Body of pancreas (tissue), 4 donors: ENCODE measurements at places on chromosomes 5 and 9. TPM values are rescaled to one million over a fixed set of nuclear protein-coding genes. Genes with fewer than 3 reads are reported as not detected.

DNA sequence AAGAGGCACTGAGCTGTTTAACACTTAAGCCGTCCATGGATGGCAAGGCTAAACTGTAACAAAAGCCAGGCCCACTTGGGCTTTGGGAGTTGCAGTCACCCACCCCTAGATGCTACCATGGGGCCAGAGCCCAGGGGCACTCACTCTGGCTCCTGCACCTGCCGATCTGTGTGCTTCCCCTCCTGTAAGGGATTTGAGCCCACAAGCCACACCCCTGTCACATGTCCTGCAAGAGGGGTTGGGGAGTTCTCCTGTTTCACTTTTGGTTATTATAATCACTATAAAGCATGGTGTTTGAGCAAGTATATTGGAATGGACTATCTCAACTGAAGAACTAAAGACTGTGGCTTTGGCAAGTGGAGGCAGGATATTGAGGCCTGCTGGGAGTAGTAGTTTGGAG is 14.0 kb upstream of the GPR151 start:
- H3K27me3 ChIP-seq = no peaks in the 10 kb centered on the region
- H3K4me3 ChIP-seq = no peak overlapping the region
- DNase-seq = no peak
- no peaks in the 10 kb centered on the region for H3K36me3 ChIP-seq

Gene ADRA1B
- 0.26 TPM for total RNA-seq

GRCh38 chr5:3100921-3101551 is 349.6 kb upstream of the IRX2 start:
- no peaks in the 10 kb centered on the region for H3K36me3 ChIP-seq
- H3K27me3 ChIP-seq = no peaks in the 10 kb centered on the region
- H3K27ac ChIP-seq = no peak overlapping the region
- DNase-seq = no peak
- no peaks in the 10 kb centered on the region for H3K4me1 ChIP-seq

Gene SPINK1
- total RNA-seq = 3,901 TPM

DNA sequence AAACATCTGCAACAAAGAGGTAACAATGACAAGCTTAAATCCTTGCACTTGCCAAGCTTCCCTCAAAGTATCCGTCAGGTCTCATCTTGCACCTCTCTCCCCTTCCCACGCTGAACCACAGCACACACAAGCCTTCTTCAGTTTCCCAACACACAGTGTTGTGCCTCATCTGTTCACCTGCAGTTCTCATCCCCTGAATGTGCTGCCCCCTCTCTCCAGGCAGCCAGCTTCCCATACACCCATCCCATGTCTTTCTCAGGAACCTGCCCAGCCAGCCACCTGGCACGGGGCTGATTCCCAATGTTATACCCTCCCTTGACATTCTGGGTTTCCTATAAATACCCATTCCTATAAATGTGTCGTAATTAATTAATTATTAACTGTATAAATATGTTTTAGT is 314.8 kb downstream of the PRELID2 start:
- H3K4me3 ChIP-seq = no peak overlapping the region
- no peaks in the 10 kb centered on the region for H3K27me3 ChIP-seq
- no peaks in the 10 kb centered on the region for H3K36me3 ChIP-seq
- H3K27ac ChIP-seq = no peak overlapping the region
- no peak for DNase-seq

- H3K36me3 ChIP-seq = no peaks in the 10 kb centered on the region
- peak; percentile 56 for DNase-seq
- peak overlapping the region; percentile 81 for H3K27ac ChIP-seq
- no peak overlapping the region for H3K4me3 ChIP-seq
- no peaks in the 10 kb centered on the region for H3K27me3 ChIP-seq
Measured at GRCh38 chr5:151096001-151096373, 15.2 kb upstream of the TNIP1 start.

DNA sequence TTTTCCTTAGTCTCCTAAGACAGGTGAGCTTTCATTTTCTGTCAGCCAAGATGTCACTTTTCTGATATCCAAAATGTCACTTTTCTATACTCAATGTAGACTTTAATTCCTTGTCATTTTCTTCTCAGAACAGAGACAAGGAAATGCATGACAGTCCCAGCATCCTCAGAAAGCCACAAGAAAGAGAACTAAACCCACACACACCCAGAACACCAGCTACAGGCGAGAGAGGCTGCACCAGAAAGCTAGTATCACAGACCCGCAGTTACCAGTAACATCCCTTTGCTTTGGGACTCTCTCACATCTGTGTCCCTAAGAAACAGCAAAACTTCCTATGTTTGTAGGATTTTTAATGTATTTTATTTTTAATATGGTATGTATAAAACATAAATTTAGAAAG is 17.1 kb downstream of the TRMO start:
- no peak overlapping the region for H3K4me3 ChIP-seq
- no peak for DNase-seq
- peaks cover 9% of the 10 kb centered on the region for H3K36me3 ChIP-seq
- no peak overlapping the region for H3K27ac ChIP-seq

DNA sequence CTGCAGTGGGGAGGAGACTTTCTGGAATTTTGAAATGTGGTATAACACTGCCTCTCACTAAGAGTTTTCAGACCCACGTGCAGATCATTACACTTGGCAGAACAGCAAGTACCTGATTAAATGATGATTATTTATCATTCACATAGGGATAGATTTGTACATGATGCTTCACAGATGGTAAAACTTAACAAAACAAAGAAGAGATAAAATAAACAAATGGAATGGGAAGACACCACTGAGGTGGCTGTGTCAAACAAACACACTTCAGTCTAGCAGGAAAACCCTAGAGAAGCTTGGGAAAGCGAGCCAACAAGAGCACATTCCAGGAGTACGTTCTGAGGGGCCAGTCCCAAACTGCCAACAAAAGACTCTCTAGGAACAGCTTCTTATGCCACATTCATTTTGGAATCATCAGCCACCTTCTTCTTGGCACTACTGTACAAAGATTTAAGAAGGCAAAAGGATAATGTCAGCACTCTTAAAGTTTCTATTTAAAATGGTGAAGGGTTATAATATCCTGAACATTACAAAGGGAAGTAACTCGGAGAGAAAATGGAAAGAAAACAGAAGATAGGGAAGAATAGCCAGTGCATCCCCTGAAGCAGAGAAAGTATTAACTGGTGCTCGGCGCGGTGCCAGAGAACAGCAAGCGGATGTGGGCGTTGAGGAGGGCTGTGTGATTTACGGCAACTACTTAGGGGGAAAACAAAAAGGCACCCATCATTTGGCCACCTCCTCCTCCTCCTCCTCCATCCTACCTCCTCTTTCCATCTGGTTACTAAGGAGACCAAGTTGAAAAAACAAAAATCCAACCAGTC is 1.6 kb downstream of the MED27 start:
- H3K27me3 ChIP-seq = no peaks in the 10 kb centered on the region
- no peak overlapping the region for H3K27ac ChIP-seq
- H3K36me3 ChIP-seq = no peaks in the 10 kb centered on the region
- peaks cover 14% of the 10 kb centered on the region for H3K4me1 ChIP-seq

Gene RFESD
- 9.3 TPM for total RNA-seq

Gene FAM169A
- total RNA-seq = 2.0 TPM

Gene INSL6
- not detected for total RNA-seq

DNA sequence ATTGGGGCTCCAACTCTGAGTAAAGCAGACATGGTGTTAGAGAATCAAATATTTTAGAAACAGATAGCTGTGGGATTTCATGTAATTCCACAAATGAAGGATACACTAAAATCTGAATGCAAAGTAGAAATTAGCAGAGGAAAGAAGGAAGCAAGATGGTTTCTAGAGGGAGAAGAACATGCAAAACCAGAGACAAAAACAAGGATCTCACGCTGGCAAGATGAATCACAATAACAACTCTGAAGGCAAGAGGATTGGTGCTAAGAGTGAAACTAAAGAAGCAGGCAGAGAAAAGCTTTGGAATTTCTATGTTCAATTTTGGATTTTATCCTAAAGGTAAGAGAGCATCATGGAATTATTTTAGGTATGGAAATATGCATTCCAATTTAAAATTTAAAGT is 857.2 kb upstream of the COX7C start:
- no peaks in the 10 kb centered on the region for H3K27me3 ChIP-seq
- no peak for DNase-seq
- H3K4me3 ChIP-seq = no peak overlapping the region
- H3K4me1 ChIP-seq = no peaks in the 10 kb centered on the region
- H3K36me3 ChIP-seq = no peaks in the 10 kb centered on the region

DNA sequence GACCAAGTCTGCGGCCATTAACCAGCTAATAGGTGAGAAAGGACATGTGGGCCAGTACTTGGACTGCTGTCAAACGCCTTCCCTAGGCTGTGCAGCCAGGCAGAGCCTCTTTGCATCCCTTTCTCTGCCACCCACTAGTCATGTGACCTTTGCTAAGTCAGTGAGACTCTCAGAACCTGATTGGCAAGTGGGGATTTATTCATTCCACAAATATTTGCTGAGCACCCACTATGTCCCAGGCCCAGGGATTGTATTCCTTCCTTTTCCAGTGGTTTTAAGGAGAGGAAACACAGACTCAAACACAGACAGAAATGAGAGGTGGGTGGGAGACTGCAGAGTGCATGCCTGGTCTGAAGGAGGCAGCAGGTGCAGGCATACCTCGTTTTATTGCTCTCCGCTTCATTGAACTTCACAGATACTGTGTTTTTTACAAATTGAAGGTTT is 71.6 kb upstream of the GALNT10 start:
- no peaks in the 10 kb centered on the region for H3K27me3 ChIP-seq
- no peak overlapping the region for H3K4me3 ChIP-seq
- no peaks in the 10 kb centered on the region for H3K4me1 ChIP-seq

DNA sequence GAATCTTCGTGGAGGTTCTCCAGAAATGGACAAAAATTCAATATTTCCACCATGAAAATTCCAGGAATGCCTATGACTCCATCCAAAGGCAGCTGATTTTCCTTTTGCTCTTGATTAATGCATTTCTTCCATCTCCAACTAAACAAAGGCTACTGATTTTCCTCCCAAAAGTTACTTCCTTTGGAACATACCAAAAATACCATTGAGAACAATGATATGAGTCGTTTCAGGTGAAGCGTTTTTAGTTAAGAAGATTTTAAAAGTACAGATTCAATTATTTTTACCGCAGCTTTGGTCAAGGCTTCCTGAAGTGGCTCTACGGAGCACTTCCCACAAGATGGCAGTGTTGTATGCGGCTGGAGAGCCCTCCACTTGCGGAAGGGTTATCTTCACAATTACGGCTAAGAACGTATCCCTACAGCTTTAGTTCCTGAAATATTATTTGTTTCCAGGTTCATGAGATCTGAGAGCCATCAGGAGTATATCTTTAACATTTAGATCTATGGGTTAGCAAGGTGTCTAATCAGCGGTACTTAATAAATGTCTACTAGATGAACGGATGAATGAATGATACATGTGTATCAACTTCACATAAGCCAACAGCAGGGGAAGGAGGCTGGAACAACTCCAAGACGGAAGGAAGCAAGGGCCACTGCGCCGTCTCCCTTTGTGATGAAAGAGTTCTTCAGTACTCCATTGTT is 35.9 kb upstream of the ARSB start:
- no peak overlapping the region for H3K27ac ChIP-seq
- H3K36me3 ChIP-seq = no peaks in the 10 kb centered on the region
- no peaks in the 10 kb centered on the region for H3K27me3 ChIP-seq
- DNase-seq = peak; percentile 68

DNA sequence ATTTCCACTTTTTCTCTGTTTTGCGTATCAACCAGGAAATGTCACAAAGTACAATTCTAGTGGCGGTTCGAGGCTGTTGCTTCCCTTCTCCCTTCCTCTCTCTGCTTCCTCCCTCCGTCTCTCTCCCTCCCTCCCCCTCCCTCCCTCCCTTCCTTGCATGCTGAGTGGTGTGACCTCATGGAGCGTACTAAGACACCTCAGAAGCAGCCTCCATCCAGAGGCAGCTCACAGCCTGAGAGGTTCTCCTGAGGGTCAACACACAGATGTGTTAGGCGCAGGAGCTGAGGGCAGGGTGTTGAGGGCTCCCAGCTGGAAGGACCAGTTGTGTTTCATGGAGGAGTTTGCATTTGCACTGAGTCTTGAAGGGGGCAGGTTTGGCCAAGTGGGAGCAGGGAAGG is 57.7 kb downstream of the COL5A1 start:
- no peak overlapping the region for H3K4me3 ChIP-seq
- no peaks in the 10 kb centered on the region for H3K36me3 ChIP-seq
- H3K4me1 ChIP-seq = peaks cover 10% of the 10 kb centered on the region

- H3K36me3 ChIP-seq = no peaks in the 10 kb centered on the region
- H3K27me3 ChIP-seq = no peaks in the 10 kb centered on the region
- no peak overlapping the region for H3K4me3 ChIP-seq
Measured at GRCh38 chr9:70142101-70142500, 98.5 kb downstream of the MAMDC2 start.

DNA sequence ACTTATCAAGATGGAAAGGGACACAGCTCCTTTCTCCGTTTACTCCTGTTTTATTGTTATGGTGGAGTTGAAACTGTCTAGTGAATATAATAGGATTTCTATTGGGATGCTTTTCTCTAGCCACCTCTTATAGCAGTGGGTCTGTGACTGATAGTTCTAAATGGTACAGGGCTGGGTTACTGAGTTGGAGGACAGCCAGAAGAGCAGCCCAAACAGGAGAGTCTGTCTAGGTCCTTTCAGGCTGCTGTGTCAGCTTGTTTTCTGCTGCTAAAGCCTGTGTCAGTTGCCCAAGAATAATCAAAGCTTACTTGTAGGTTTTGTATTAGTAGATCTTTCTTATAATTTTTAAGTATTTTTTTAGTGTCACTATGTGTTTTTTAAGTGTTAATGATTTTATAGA is 356.0 kb upstream of the SEMA6A start:
- no peaks in the 10 kb centered on the region for H3K36me3 ChIP-seq
- H3K4me3 ChIP-seq = no peak overlapping the region
- H3K27ac ChIP-seq = no peak overlapping the region
- H3K4me1 ChIP-seq = no peaks in the 10 kb centered on the region
- no peak for DNase-seq
